ENCODE measurements at places on chromosomes 12 and 14.

DNA sequence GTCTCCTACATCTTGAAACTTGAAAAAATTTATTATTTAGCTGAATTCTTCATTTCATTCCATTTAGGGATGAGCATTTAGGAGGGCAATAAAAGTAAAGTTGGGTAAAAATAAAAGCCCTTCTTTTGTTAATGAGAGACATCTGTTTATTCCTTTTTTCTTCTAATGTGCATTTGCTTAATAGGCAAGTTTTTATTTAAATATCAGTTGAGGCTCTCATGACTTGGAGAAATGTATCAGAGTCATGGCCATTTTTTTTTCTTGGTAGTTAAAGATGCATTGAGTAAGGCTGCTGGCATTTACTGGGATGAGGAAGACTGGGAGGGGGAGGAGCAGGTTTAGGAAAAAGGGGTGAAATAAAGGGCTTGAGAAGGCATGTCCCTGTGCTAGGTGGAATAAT, 609.9 kb upstream of the TMEM132C start:
- no peak for DNase-seq

DNA sequence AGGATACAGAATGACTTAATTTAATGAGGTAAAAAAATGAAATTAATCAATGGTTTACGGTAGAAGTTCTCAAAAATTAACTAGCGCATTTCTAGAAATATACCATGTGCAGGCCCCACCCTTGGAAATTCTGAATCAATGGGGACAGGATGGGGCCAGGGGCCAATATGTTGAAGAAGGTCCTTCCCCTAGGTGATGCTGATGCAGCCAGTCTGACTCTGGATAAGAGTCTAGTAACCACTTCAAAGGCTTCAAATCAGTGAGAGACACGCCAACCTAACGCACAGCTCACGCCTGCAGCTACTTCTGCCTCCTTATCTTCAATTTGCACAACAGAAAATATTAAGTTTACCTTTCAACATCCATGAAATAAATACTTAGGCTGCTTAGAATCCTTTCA, 14.9 kb downstream of the GIT2 start:
- no peak for DNase-seq

GRCh38 chr12:62732861-62733427, 202.0 kb downstream of the PPM1H start:
- no peak for DNase-seq

DNA sequence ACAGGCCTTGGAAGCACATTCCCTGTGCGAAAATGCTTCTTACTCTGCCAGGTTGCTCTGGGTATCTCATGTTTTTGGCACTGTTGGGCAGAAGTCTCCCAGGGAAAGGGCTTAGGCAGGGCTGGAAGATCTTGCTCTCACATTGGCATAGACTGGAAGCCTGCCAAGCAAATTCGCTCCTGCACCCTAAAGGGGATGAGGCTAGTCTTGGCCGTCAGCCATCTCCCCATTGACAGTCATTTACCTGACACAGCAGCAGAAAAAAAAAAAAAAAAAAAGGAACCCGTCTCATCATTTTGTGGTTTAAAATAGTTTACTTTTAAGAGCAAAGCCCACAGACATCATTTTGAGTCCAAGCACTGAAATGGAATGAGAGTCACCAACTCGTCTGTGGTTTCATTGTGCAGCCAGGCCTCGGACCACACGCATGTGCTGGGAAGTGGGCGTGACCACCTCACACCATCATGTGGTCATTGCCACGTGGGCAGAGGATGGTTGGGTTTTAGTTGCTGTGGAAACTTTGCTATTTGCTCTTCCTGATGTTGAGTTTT, 84.8 kb downstream of the NRXN3 start:
- DNase-seq, result no peak

DNA sequence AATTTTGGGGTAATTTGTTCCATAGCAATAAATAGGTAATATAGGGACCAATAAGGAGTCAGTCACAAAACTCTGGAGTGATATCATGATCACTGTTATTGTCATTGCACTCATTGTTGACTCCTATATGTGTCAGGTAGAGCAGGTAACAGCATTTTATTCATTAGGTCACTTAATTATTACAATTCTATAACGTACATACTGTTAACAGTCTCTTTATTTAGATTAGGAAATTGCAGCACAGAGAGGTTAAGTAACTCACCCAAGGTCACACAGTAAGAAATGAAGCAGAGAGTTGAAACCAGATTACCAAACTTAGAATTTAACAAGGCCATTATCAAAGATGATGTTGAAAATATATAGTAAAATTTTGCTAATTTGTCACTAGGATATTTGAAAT, 49.7 kb upstream of the PTPRB start:
- no peak for DNase-seq

DNA sequence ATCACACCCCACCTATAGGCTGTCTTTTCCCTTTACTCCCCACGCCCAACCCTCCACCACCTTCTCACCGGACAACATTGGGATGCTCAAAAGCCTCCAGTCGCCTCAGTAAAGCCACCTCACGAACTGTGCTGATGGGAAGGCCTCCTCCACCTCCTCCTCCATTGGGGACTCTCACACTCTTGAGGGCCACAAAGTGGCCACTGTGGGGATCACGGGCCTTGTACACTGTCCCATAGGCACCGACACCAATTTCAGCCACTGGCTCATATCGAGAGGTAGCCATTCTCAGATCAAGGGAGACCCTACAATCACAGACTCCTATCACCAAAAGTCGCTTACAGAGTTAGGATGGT, 700 bp downstream of the CDK4 start:
- peak; percentile 44 for DNase-seq

GRCh38 chr14:25090256-25090655, 40.3 kb upstream of the STXBP6 start:
- no peak for DNase-seq

DNA sequence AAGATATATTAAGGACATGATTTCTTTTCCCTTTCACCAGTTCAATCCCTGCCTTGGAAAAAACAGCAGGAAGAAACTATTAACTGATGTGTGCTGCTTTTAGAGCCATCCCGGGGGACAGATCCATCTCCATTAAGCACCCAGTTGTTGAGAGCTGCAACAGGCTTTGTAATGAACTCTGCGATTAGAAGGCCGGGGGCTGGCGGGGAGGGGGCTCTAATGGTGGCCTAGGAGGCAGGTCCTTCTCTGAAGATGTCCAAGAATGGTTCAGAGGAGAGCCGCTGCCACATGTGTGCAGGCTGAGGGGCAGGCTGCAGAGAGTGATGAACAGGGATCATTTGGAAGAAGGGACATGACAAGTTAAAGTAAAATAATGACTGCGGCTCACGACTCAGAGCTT, 67.8 kb downstream of the GALNT8 start:
- DNase-seq, result no peak

- no peak for DNase-seq
Measured at GRCh38 chr14:90883782-90884181, 67.6 kb upstream of the TTC7B start.

GRCh38 chr12:27083861-27084394, 1.6 kb upstream of the C12orf71 start:
- no peak for DNase-seq

GRCh38 chr14:97361181-97361580, 564.0 kb downstream of the VRK1 start:
- DNase-seq, result no peak

DNA sequence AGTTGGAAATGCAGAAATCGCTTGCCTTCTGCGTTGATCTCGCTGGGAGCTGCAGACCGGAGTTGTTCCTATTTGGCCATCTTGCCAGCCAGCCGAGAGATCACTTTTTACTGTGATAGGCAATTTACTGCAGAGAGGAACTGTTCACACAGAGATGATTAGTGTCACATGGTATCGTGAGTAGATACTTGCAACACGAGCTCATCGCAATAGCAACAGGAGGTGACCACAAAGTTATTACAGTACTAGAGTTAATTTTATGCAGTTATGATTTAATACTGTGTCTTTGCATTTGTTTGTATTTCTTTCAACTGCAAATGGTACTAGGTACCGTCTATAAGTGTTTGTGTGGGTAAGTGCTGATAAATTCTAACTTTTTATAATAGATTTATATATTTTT, 27.8 kb downstream of the NOPCHAP1 start:
- DNase-seq, result no peak

GRCh38 chr14:68893566-68893965, 85.5 kb downstream of the ACTN1 start:
- DNase-seq, result no peak

DNA sequence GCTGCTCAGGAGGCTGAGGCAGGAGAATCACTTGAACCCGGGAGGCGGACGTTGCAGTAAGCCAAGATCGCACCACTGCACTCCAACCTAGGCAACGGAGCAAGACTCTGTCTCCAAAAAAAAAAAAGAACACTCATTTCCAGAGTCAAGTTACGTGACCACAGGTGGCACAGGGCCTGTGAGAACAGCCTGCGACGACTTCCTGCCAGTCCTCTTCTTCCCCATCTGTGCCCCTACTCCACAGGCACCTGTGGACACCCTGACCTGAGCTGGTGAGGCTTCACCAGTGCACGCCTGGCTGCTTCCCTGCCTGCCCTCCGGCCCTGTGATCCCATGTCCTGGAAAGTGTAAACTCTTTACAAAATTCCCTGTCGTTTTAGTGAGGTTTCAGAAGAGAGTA, 77.7 kb downstream of the PPP2R5C start:
- DNase-seq, result no peak

- DNase-seq, result no peak
Measured at GRCh38 chr12:41011939-41012338, 176.2 kb upstream of the PDZRN4 start.

DNA sequence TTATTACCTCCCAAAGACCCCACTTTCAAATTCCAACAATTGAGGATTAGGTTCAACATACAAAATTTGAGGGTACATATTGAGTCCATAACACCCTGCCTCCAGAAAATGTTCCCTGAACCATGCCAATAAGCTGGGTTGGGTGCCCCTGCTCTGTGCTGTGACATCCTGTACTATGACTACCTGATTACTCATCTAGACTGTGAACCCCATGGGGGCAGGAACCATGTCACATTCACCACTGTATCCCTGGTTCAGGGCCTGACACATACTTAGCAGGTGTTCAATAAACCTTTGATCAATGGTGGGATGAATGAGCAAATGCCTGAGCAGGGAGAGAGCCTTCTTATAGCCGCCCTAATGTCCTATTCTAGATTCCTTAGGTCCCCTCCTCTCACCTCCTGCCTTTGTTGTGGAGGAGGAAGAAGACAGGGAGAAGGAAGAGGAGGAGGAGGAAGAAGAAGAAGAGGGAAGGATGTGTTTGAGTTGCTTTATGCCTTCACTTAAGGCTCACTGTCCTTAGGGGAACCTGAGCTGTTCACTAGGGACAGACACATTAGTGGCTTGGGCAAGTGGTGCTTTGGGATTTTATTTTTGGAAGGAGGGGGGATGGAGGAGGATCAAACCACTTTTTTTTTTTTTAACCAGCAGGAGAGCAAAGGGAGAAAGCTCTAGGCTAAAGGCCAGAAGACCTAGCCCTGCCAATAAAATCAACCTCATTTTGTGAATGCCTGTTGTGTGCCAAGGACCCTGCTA, 21.3 kb downstream of the GPR68 start:
- DNase-seq, result no peak

GRCh38 chr12:115790526-115790925, 487.0 kb downstream of the MED13L start:
- DNase-seq, result no peak

DNA sequence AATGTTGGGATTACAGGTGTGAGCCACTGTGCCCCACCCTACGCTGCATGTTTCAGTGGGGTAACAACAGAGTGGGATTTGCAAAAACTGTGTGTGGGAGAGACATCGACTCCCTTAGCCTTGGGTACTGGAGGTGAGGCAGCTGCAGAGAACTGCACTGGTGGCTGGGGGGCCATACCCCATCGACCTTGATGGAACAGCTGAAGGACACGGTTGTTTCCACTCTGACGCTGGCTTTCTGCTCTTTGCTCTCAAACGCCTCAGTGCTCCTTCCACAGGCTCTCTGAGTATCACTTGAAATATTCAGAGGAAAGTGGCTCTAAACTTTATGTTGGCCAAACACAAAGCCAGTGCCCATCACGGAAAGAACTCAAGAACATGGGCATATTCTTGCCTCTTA, 30.8 kb upstream of the LRRC10 start:
- DNase-seq, result no peak

DNA sequence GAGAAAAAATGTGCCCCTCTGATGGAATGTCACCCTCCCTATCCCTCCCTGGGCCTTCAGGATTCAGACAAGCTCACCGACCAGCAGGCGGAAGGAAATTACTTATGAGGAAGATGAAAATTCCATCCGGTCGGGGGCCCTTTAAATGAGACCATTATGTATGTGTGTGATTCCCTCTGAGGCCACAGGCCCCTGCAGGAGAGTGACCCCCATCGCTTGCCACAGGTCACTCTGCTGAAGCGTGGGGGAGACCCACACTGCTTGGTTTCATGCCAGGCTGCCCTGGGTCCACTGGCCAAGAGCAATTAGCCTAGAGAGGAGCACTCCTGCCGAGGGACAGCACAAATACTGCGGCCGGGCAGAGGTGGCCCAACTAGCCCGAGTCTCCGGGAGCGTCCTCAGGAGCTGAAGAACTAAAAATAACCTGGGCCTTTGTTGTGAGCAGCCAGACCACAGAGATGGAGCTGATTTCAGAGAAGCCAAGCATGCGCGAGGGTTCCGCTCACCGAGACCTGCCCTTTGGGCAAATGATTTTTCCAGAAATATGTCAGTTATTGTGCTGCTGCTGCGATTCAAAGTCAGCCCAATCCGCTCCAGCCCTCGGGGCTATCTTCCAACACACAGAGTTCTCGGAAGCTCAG, 276.4 kb downstream of the DPF3 start:
- DNase-seq, result peak; percentile 73

- DNase-seq, result no peak
Measured at GRCh38 chr12:57732726-57733593, 5.6 kb downstream of the AGAP2 start.

DNA sequence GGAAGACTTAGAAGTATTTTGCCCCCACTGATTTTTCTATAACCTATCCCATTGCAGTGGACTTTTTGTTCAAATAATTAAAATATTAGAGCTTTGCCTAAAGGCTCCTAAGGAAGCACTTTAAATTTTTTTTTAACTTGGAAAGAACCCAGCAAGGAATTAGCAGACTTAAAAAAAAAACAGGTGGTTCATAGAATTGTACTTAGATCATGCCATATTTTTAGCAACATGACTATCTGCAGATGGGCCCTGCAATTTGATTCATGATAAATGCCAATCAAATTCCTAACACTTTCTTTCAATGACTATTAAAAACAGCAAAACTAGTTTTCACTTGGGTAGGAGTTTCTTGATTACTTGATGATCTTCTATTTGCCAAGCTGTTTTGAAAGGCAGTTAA, 11.5 kb downstream of the ADAMTS20 start:
- DNase-seq, result no peak

GRCh38 chr12:45388545-45388944, 172.7 kb downstream of the ANO6 start:
- no peak for DNase-seq
